ACHN (cell line): ENCODE measurements at places on chromosomes 13 and 19.

DNA sequence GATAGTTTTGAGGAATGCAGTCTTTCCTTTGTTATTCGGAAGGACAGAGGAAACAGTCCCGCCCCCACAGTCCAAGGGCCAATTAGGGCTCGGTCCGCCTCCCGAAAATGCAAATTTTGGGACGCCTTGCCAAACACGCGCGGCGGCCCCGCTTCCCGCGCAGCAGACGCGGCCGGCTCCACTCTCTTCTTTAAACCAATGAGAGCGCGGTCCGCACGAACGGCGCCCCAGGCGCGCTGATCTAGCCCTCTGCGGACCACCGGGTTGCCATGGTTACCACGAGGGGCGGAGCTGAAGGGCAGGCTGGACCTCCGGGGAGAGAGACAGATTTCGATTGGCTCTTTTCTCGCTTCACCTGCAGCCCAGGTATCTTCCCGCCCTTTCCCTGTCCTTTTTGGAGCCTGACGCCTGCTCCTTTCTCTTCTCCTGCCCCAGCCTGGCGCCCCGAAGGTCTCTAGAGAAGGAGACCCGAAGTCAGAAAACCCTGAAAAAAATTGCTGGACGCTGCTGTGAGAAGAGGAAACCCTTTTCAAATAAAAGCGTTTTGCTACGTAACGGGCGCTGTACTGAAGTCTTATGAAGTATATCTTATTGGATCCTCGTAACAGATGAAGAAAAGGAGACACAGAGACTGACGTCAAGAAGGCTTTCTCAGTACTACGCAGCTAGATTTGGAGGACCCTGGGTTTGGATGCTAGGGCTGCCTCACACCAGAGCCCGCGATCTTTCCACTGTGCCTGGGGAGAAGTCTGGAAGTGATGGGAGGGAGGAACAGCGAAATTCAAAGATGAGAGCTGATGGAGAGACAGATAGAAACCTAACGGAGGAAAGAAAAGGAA, 2.0 kb downstream of the PTH2 start:
- no peak for DNase-seq

- no peak for DNase-seq
Measured at GRCh38 chr19:13303381-13304129, 153.3 kb downstream of the IER2 start.

DNA sequence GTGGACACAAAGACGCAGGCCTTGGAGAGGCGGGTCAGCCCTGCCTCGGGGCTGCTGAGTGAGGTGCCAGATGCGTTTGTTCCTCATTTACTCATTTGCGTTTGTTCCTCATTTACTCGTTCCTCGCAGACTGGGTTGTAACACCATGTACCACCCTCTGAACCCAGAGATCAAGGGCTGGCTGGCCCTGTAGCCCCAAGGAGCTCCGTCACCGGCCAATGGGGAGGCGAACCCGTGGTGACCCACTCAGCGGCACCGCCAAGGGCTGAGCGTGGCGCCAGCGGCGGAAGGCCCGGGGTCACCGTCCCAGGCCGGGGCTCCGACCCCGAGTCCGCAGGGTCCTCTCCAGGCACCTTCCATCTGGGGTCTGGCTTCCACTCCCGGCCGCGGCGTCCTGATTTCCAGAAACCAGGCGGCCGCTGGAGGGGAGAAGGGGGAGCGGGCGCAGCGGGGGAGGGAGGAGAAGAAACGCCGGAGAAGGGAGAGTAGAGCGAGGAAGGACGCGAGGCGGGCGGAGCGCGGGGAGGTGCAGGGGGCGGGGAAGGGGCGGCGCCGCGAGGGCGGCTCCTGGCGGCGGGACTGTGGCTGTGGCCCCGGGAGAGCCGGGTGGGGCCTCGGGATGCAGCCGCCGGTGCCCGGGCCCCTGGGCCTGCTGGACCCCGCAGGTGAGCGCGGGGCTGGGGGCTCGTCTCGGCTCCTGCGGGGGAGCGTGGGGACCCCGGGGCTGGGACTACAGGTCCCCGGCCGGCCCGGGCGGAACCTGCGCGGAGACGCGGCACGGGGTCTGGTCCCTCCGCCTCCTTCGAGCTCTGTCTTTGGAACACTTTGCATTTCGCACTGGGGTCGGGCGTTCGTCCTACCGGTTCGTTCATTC, at the start of gene TMEM255B:
Gene TMEM255B, plus strand, starts transcription at position 576 of the 874 bp plus-strand sequence. Its CDS starts 44 bp downstream, at position 620.
- peak; percentile 78 for DNase-seq

- DNase-seq: peak; percentile 86
Measured at GRCh38 chr13:44815623-44816022, 173.6 kb downstream of the NUFIP1 start.

DNA sequence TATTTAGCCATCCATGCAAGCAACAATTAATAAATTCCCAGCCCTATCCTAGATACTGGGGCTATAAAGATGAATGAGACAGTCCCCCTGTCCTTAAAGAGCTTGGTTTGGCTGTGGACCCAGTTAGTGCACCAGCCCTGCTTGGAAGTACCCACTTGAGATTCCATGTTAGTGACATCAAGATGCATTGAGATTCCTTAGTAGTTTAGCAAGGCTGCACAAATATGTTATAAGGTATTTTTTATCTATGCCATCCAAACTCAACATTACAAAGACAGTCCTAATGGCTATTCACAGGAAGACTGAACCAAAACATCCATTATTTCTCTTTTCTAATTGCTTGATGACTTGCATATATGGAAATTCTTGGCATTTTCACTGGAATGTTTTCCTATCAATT, 48.8 kb upstream of the RAP2A start:
- DNase-seq: peak; percentile 61

GRCh38 chr19:37007587-37008220, 70.5 kb upstream of the ZNF420 start:
- DNase-seq: no peak

DNA sequence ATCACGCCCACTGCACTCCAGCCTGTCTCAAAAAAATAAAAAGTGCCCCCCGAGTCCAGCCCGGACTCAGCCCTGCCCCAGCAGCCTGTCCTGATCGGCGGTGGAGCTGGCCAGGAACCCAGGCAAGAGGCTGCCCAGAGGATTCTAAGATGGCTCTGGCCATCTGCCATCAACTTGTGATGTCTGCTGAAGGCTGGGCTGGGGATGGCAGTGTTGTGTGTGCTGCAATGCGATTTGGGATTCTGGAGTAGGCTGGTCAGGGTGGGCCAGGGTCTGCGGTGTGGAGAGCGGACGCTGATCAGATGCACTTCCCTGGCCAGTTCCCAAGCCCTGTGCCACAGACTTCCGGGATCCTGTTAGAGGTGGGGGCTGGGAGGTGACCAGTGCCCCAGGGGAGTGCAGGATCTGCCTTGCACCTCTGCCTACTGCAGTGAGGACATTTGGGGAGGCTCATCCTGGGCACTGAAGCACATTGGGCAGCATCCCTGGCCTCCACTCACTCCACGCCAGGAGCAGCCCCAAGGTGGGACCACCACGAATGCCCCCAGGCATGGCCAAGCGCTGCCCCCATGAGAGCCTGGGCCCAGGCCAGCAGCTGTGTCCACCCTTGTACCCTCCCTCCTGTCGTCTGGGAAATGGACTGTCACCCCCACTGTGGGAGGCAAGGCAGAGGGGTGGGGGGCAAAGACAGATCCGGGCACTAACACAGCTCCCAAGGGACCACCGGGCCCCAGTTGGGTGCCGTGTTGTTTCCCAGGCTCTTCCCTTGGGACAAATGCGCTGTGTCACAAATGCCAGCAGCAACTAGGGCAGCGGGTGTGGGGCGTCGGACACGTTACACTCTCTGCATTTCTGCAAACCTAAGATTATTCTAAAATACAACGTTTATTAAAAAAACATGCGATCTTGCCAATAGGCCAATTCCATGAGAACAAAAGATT, 3.4 kb upstream of the TBXA2R start:
- DNase-seq: no peak

- no peak for DNase-seq
Measured at GRCh38 chr19:29106346-29106885, 106.5 kb downstream of the UQCRFS1 start.

DNA sequence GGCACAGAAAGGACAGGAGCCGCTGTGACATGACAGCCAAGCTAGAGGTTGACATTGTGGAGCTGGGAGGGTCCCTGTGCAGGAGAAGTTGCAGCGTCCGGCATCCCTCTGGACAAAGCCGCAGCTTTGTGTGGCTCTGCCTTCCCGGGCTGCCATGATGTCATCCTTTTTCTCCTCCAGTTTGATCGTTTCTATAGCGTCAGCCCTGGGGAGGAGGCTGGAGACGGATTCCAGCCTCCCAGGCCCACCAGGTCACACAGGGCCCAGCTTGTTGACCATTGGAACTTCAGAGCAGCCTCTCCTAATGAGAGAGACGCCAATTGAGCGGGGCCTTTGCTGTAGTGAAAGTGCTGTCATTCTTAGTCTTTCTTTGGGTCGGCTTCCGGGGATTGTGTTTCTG, 3.8 kb upstream of the KCNJ14 start:
- DNase-seq: no peak

- DNase-seq: peak; percentile 2
Measured at GRCh38 chr13:29284726-29285125, 310.8 kb downstream of the SLC7A1 start.

DNA sequence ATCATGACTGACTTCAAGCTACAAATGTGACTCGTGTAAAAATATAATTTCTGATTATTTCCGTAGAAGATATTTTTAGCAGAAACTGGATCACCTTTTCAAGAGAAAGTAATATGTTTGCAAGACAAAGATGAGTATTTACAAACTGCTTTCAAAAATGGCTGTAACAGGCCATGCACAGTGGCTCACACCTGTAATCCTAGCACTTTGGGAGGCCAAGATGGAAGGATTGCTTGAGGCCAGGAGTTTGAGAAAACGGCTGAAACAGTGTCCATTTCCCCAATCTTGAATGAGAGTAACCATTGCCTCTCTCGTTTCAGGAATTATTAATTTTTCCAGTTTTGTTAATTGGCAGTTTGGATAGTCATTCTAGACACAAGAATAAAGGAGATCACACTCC, 3.5 kb upstream of the ZNF175 start:
- no peak for DNase-seq
